Stimulated activated CD4-positive, alpha-beta T cell treated with anti-CD3 and anti-CD28 coated beads, TNF-alpha, amount 100 ng/mL, for 1 hour (primary cell): ENCODE measurements at places on chromosomes 5 and 9.
A peak's percentile ranks its signal among the peaks of the same experiment; 100 is the strongest.

GRCh38 chr5:67333171-67333570, 136.6 kb upstream of the CD180 start:
- DNase-seq, result no peak

- DNase-seq, result no peak
Measured at GRCh38 chr5:10699987-10700386, 61.0 kb downstream of the DAP start.

- peak; percentile 92 for DNase-seq
Measured at GRCh38 chr5:6713274-6714225, at the start of gene TENT4A. Gene TENT4A, plus strand, starts transcription at chr5:6713432. Its CDS starts 552 bp downstream, at chr5:6713984.

- DNase-seq, result no peak
Measured at GRCh38 chr5:81626524-81626923, 124.4 kb downstream of the SSBP2 start.

DNA sequence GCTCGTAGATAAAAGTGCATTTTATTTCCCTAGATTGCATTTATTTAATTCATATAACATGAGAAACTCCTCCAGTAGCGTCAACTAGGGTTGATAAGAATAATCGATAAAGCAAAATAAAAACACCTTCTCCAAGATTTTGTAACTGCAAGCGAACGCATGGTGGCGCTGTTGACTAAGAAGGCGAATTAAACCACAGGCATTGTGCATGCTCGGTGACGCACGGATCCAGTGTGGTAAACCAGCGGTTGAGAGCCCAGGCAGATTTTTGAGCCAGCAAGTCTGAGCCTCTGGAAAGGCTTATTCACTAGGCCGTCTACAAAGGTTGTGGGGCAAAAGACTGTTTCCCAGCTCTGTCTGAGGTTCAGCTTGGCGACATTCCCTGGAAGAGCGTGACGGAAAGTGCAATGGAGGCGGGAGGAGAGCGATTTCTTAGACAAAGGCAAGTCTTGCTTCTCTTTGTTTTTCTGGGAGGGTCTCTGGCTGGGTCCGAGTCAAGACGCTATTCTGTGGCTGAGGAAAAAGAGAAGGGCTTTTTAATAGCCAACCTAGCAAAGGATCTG, at the start of gene PCDHB3:
TSS of gene PCDHB3 (plus strand) at position 231 of the 563 bp plus-strand sequence. CDS start at position 408, 177 bp downstream.
- no peak for DNase-seq

DNA sequence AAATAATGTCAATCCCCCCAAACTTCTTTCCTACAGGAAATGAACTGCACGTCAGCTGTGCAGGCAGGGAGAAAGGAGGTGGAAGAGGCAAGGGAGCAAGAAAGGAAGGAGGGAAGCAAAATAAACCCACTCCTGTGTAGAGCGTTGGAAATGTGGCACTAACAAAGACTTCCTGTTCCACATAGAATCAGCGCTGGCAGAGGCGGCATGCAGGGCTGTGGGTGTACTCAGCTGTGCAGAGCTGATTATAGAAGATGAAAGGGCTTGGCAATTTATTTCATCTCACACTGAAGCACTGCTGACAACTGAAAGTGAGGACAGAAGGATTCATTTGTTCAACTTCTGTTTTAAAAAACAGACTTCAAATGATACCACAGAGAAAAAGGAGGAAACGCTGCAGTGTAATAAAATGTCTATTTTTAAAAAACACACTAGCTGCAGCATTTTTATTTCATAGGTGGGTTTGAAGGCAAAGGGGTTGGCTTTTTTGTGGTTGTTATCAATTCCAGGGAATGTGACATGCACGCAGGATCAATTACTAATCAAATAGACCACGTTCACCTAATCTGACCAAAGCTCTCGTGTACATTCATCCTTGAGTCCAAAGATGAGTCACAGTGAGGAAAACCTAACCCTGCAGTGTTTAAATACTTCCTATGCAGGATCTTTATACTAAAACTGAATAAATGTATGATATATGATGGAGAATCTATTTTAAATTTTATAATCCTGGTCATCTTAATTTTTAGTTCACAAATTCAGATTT, 583.5 kb downstream of the ZNF608 start:
- DNase-seq, result no peak

- no peak for DNase-seq
Measured at GRCh38 chr5:170111088-170111785, 5.5 kb downstream of the FOXI1 start.

DNA sequence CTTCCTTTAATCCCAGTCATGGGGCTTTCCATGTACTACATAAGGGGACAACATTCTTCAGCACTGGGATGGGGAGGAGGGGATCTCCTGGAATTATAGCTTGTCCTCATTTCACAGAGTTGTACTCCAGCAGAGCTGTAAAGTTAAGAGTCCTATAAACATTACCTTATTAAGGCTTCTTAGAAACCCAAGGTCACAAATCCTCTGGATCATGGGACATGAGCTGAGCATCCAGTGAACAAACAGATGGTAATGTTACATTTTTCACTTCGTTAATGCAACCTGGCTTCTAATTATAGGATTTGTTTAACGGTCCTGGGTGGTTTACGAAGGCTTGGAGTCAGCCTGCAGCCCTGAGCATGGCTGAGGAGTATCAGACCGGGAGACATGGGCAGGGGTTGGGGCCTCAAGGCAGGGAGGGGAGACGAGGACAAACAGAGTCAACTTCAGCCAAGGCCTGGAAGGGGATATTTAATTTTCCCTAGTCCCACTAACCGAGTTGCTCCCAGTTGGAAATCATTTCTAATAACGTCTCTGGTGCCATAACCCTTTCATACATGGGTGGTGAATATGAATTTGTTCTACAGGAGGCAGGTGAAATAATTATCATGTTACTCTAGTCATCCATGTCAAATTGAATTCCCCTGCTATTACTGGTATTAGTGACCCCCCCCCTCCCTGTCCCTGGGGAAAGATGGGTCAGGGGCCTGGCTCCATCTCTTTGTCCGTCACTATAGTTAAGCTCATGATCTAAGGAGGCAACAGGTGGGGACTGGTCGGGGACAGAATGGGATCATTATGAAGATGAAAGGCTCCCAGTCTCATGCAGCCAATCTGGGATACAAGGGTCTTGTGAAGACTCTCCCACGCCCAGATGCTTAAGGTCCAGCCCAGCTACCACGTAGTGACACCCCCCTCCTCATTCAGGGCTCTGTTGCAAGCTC, 10.7 kb upstream of the IL17B start:
- no peak for DNase-seq

DNA sequence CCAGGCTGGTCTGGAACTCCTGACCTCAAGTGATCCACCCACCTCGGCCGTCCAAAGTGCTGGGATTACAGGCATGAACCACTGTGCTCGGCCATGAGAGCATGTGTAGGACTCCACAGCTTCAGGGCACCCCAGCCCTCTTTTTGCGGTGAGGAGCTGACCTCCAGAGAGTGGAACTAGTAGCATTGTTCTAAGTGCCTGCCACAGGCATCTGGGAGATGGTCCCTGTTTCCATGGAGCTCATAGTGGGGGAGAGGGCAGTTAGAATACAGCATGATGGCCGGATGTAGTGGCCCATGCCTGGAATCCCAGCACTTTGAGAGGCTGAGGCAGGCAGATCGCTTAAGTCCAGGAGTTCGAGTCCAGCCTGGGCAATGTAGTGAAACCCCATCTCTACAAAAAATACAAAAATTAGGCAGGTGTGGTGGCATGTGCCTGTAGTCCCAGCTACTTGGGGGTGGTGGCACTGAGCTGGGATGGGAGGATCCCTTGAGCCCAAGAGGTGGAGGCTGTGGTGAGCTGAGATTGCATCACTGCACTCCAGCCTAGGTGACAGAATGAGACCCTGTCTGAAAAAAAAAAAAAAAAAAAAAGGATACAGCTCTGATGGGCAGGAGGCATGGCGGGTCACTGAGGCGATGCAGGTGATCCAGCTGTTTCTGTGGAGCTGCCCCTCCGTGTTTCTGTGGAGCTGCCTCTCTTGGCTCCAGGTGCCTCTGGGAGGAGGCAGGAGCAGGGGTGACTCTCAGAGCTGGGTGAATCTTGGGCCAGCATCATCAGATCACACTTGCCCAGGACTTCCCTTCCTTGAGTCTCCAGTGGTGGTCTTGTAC, 4.2 kb downstream of the ASS1 start:
- DNase-seq, result no peak

DNA sequence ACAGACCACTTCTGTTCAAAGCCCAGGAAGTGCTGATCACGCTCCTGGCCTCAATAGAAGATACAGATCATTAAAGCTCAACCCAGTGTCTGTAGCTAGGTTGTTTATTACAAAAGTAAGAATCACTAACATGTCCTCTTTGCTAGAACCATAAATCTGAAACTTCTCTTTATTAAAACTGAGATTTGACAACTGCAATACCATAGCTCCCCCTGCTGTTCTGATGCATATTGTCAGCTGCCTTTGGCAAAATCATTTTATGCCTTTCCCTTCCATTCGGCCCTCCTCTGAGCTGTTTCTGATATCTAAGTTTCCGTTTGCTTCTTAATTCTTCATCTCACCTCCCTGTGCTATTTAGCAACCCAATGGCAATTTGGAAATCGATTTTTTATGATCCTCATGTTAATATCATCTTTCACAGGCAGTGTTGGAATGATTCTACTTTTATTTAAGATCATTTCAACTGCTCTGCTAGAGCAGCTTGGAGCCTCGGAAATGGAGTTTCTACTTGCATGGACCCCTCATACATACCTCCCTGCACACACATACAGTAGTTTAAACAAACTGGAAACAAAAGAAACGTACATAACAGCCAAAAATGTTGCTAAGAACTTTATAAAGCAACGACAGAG, 998.8 kb downstream of the MAT2B start:
- DNase-seq, result no peak

- no peak for DNase-seq
Measured at GRCh38 chr5:151450605-151451004, 3.2 kb downstream of the SLC36A1 start.

GRCh38 chr9:522658-523057, 308.0 kb downstream of the DOCK8 start:
- DNase-seq, result no peak

GRCh38 chr9:101387871-101388506, 3.2 kb upstream of the BAAT start:
- DNase-seq, result no peak

DNA sequence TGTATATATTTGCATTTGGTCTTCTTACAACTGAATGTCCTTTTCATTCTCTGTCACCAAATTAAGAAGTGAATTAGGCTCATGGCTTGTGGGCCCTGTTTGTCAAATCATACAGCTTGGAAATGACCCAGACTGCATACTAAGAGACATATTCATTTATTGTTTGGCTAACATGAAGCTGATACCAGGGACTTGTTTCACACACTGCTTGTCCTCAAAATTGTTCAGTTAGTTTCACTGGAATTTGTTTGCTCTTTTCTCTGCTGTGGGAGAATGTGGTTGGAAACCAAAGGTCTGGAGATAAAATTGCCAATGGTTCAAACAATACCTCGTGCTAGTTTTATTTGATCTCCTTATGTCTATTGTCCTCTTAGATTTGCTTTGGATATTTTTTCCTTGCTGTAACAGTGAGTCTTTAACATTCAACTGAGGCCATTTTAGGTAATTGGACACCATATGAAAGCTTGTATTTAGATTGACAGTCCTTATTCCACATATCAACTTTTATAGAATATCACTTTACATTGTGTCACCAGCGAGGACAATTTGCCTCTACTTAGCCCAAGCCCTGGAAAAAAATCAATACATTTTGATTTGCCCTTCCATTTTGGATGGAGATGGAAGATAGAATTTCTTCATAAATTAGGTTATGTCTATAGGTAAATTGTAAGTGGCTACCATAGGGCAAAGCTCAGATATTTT, 144.3 kb upstream of the MTAP start:
- no peak for DNase-seq

DNA sequence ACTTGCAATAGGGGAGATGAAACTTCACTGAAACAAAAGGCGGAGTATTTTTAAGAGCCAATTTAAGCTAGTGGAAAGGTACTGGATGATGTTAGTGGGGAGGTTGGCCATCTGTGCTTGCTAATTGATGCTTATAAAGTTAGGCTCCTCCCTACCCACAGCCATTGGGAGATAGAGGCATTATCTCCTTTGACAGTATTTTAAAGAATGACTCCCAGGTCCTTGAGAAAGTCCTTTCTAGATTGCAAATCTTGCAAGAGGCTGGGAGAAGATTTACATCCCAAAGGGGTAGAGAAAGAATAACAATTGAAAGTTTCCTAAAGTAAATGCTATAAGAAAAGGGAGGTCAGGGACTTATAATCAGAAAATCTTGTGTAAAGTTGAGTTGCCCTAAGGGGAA, 282.6 kb downstream of the BRINP1 start:
- DNase-seq, result no peak

DNA sequence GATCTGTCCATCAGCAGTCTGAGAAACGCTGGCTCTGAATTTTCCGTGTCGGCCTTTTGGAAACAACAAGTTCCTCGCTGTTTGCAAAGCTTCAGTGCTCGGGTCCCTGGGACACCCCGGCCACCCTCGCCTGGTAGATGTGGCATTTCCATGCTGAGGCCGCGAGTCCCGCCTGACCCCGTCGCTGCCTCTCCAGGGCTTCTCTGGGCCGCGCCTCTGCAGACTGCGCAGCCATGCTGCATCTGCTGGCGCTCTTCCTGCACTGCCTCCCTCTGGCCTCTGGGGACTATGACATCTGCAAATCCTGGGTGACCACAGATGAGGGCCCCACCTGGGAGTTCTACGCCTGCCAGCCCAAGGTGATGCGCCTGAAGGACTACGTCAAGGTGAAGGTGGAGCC, 4.7 kb downstream of the NTNG2 start:
- no peak for DNase-seq

GRCh38 chr5:125699860-125700259, 723.3 kb upstream of the GRAMD2B start:
- no peak for DNase-seq

DNA sequence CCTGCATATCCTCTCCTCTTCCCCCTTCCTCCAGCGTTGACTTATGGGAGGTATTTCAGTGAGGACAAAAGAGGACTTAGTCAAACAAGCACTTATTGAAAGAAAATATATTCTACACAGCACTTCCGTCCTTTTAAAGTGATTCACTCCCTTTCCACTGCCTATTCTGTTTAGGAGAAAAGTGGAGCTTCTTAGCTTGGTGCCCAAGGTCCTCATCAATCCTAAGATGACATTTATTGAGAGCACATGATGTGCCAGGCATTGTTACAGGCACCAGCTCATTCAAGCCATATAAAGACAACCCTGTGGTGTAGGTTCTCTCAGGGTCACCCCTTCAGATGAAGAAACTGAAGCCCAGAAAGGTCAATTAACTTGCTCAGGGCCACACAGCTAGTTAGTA, 95.9 kb downstream of the KCNIP1 start:
- DNase-seq, result no peak

GRCh38 chr9:119963798-119964372, 594.6 kb upstream of the BRINP1 start:
- DNase-seq, result no peak

GRCh38 chr9:34457266-34458012, 931 bp downstream of the FAM219A start:
- peak; percentile 4 for DNase-seq

DNA sequence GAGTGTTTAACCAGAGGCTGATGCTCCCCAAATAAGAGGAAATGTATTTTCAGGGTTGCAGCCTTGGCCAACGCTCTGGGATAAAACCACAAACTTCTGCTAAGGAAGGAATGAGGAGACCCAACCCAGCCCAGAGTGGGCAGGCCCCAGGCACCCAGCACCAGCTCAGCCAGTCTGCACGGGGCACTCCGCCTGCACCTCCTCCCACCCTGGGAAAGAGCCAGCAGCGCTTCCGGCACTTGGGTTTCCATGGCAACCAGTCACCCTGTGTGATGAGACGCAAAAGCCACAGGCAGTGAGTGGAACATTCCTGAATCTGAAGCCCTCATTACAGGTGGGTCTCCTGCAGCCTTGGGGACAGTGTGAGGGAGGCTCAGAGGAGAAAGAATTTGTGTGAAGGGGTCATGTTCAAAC, 85.2 kb upstream of the ZBTB43 start:
- DNase-seq, result peak; percentile 50

- no peak for DNase-seq
Measured at GRCh38 chr9:136644343-136644592, 18.4 kb upstream of the EGFL7 start.

- no peak for DNase-seq
Measured at GRCh38 chr5:145467446-145467845, 367.7 kb downstream of the PRELID2 start.
